Activated CD4-positive, alpha-beta memory T cell treated with anti-CD3 and anti-CD28 coated beads, Interleukin-2, amount 10 ng/mL, durations not matched to agents 7 days and 5 days (primary cell): ENCODE measurements at places on chromosomes 5 and 9.

DNA sequence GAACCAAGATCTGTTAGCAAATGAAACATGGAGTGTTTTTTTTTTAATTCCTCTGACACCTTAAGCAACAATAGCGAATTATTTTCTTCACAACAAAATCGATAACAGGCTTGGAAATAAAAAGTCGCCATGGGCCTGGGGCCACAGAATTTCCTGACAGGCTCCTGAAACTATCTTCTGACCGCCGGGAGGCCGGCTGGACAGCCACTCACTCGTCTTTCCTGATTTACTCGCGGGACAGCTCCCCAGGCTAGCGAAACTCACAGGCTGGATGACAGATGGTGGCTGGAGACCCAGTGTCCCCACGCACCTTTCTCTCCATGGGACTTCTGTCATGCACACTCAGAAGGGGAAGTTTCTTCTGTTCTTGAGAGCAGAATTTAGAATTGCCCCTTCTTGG is 143.3 kb upstream of the IRX2 start:
- H3K4me1 ChIP-seq: no peaks in the 10 kb centered on the region
- H3K36me3 ChIP-seq: no peaks in the 10 kb centered on the region

DNA sequence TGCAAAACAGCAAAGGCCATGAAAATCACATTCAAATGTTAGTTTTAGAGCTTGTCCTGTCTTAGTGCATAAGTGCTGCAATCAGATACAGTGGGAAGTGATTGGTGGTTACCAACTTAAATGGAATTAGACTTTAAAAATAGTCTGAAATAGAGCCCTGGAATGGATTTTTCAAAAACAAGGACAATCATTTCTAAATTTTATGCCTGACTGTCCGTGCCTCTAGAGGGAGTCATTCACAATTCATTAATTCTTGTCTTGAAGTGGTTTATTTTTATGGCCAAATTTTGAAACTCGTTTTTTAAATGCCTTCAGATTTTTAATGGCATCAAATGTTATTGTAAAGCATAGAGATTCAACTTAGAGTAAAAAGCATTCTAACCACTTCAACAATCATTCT is 561.8 kb upstream of the DAB2 start:
- H3K27ac ChIP-seq: no peak overlapping the region
- no peak for DNase-seq
- H3K27me3 ChIP-seq: no peaks in the 10 kb centered on the region
- H3K4me3 ChIP-seq: no peak overlapping the region

DNA sequence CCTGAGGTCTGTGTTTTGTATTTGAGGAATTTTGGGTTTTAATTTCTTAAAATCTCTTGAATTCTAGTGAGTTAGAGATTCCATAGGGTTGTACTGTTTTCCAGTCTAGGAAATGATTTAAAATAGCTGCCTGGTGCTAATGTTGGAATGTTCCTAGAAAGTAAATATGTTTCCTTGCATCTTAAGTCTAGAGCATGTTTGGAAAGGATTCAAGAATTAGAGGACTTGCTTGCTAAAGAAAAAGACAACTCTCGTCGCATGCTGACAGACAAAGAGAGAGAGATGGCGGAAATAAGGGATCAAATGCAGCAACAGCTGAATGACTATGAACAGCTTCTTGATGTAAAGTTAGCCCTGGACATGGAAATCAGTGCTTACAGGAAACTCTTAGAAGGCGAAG is 41.8 kb downstream of the LMNB1 start:
- H3K36me3 ChIP-seq: peaks cover 67% of the 10 kb centered on the region
- H3K27ac ChIP-seq: no peak overlapping the region
- no peak for DNase-seq
- H3K27me3 ChIP-seq: no peaks in the 10 kb centered on the region

- peaks cover 7% of the 10 kb centered on the region for H3K27me3 ChIP-seq
- DNase-seq: no peak
- H3K4me1 ChIP-seq: no peaks in the 10 kb centered on the region
These were observed 13.0 kb upstream of the NR5A1 start for GRCh38 chr9:124520206-124520596.

DNA sequence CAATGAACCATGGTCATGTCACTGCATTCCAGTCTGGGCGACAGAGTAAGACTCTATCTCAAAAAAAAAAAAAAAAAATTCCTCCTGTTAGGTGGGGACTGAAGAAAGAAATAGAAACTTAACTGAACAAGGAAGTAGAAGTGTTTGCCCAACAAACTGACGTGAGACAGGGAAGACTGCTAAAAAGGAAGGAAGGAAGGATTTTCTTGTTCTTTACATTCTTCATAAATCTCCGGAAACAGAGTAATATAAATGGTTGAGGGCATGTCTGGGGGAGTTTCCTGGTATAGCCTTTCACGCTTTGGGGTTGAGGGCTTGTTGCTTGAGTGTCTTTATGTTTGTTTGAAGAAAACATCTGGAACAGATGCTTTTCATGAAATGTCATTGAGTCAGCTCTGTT is 3.1 kb downstream of the TOR1B start:
- DNase-seq: no peak
- peaks cover 58% of the 10 kb centered on the region for H3K36me3 ChIP-seq
- H3K27me3 ChIP-seq: no peaks in the 10 kb centered on the region
